ENCODE measurements at places on chromosomes 1 and 21.

DNA sequence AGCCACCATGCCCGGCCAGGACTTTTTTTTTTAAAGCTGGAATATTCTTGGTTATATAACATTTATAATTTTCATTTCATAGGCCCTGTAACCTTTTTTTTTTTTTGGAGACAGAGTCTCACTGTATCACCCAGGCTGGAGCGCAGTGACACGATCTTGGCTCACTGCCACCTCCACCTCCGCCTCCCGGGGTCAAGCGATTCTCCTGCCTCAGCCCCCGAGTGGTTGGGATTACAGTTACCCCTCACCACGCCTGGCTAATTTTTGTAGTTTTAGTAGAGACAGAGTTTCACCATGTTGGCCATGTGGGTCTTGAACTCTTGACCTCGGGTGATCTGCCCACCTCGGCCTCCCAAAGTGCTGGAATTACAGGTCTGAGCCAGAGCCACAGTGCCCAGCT lies 12.6 kb downstream of the ZYG11B start:
- DNase-seq = no peak

DNA sequence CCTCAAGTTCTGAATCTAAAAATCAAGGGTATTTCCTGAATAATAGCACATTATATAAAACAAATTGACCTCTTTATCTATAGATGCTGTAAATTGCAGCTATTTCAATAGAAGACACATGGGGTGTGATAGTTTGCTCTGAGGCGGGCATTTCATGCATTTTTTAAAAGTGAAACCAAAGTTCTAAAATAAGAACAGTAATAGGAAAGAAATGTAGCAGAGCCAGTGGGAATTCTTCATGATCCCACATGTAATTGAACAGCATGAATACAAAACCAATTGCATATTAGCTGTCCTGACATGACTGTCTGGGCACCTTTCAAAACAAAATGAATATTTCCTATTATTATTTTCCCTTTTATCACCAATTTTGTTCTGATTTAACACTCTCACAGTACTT lies 85.0 kb downstream of the RGS21 start:
- DNase-seq = peak; percentile 43

GRCh38 chr1:203656796-203657747 lies 30.4 kb downstream of the ATP2B4 start:
- DNase-seq = no peak

DNA sequence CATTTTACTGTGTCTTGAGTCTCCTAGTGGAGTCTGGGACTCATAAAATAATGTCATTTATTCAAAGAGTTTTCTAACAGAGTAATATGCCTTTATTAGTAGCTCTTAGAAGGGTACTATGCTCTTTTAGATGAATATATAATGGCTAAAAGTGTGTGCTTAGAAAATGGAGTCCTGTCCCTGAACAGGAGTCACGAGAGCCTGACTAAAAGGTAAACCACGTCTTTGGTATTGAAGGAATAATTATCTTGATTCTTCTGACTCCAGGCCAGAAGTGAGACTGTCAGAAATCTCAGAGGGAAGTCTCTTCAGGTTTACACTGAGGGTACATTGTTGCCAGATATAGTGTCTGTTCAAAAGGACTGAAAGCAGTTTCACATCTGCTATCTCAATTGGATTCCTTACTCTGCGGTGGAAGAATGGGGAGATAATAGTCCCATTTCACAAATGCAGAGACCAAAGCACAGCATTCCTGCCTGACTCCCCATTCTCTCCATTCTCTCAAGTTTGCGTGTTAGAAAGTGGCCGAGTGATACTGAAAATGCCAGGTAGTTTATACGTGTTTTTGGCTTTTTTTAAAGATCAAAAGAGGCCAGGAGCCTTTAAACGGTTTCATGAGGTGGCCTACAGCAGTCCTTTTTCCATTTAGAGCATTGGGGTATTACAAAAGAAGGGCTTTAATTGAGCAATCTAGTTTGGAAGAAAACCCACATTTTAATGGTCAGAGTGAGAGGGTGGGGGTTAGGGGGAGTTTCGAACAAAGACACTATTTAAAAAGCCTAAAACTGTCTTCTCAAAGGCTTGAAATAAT lies 176.6 kb downstream of the VPS13D start:
- DNase-seq = no peak

- DNase-seq = peak; percentile 84
Measured at GRCh38 chr1:203559523-203559922, 65.6 kb downstream of the OPTC start.

DNA sequence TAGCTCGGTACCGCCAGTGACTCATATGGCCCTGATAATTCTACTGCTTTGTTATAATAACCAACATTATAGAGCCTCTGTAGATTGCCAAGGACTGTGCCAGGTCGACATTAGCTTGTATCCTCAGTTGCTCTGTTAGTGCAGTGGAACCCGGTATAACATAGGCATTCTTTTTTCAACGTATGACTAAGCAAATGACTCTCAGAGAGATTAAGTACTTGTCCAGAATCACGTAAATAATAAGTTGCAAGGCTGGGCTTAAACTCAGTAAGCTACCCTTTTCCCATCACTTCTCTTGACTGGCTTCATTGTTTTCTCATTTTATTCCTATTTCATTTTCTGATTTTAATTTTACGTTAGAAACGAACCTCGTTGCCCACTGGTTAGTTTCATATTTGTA lies 85.1 kb downstream of the UBE4B start:
- DNase-seq = no peak

GRCh38 chr1:160726114-160726497 lies 12.9 kb upstream of the SLAMF7 start:
- DNase-seq = peak; percentile 33

DNA sequence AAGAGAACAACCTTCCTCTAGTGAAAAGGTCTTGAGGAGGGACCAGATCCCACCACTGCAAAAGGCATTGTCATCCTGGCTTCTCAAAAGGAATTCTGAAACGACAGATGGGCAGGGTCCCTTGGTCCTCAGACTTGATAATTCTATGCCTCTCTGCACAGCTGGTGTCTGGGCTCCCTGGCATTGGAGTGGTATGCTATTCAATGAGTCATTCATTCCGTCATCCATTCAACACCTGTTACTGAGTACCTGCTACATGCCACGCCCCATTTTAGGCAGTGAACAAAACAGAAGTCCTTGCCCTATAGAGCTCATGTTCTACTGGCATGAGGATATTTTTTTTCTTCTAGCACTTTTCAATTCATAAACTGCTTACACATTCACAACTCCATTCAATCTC lies 45.8 kb upstream of the HMGB4 start:
- DNase-seq = no peak

- peak; percentile 38 for DNase-seq
Measured at GRCh38 chr1:23424293-23425192, at the start of gene TCEA3. Gene TCEA3 (minus strand): TSS chr1:23424748. CDS start chr1:23424633, 115 bp downstream.

DNA sequence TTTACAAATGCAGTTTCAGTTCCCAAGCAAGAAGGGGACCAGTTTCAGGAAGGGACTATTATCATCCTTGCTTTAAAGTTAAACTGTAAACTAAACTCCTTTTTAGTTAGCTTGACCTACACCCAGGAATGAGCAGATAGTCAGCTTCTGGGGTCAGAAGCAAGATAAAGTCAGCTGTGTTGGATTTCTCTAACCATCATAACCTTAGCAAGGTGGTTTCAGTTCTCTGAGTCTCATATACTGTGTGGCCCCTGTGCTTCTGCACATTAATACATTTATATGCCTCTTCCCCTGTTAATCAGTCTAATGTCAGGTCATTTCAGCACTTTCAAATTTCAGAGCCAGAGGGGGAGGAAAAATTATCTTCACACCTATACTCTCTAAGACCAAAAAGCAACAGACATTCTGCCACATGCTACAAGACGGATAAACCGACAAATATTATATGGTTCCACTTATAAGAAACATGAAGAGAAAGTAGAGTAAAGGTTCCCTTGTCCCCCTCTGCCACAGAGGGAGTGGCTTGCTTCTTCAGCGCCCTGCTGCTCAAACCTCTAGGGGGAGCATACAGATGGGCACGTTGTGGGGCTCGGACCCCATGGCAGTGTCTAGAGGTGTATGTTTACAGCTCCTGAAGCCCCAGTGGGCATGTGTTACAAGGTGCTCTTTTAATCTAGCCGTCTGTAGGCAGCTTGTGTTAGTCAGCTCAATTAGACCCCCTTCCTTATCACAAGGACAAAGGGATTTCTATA lies 89.1 kb downstream of the SMYD3 start:
- DNase-seq = no peak

DNA sequence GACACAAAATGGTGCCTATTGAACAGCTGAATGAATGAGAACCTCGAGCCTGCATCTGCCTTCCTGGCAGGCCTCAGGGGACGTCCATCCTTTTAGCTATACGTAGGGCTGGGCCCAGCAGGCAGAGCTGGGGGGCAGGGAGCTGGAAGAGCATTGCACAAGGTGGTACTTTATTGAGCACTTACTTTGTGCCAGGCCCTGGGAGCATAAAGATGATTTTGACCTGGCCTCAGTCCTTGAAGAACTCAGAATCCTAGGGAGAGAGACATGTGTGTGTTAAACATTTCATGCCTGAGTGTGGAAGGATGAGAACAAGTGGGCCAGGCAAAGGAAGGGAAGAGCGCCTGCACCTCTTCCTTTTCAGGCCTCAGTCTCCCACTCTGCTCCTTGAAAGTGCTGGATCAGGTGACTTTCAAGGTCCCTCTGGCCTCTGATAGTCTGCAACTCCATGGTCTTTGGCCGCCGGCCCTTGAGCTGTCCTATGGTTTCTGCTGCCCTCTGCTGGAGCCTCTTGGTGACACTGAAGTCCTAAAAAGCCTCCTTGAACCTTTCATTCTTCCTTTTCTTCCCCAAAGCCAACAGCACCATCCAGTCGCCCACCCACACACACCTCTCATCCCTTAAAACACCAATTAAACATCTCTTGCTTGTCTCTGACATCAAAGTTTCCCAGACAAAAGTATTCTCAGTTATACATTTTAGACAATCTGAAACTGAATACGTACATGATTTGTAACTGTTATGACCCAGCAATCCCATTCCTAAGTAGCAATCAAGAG lies 3.5 kb upstream of the PEAR1 start:
- peak; percentile 84 for DNase-seq

GRCh38 chr1:24411963-24412362 lies 1.6 kb downstream of the STPG1 start:
- peak; percentile 86 for DNase-seq

DNA sequence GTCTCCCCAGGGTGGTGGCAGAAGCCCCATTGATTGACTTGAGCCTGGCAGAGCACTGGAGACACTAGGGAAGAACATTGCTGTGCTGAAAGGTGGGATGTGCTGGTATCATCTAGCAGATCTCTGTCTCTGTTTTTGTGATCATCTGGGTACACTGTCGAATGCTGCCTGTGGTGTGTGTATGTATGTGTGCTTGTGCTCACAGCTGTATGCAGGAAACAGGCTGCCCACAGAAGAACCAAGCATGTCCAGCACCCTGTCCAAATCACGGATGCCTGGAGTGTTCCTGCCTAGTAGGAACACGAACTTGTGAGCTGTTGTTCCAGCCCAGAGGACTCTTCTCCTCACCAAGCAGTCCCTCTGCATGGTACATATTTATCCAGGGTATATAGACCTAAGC lies 1.5 kb downstream of the BRINP2 start:
- DNase-seq = no peak

DNA sequence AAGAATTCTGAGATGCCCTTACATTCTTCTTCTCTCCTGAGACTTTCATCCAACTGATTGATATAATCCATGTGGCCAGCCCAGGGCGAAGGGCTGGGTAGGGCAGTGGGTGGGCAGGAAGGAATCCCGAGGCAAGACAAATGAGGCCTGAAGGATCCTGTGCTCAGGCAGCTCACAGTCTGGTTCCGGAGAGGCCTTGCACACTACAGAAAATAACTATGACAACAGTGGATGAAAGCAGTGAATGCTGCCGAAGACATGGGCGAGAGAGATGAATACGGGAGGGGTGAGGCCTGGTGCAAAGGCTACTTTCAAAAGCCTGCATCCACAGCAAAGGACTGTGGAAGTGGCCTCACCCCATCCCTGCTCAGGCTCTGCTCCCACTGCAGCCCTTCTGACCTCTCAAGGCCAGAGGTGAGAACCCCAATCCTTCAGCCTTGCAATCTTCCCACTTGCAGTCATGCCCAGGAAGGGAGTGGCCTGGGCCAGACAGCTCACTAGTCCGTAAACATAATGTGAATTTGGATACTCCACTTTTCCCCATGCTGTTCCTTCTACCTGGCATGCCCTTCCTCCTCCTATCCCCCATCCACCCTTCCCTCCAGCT lies 183.7 kb upstream of the EDN2 start:
- DNase-seq = no peak
